ENCODE measurements at places on chromosomes 1 and 21.

DNA sequence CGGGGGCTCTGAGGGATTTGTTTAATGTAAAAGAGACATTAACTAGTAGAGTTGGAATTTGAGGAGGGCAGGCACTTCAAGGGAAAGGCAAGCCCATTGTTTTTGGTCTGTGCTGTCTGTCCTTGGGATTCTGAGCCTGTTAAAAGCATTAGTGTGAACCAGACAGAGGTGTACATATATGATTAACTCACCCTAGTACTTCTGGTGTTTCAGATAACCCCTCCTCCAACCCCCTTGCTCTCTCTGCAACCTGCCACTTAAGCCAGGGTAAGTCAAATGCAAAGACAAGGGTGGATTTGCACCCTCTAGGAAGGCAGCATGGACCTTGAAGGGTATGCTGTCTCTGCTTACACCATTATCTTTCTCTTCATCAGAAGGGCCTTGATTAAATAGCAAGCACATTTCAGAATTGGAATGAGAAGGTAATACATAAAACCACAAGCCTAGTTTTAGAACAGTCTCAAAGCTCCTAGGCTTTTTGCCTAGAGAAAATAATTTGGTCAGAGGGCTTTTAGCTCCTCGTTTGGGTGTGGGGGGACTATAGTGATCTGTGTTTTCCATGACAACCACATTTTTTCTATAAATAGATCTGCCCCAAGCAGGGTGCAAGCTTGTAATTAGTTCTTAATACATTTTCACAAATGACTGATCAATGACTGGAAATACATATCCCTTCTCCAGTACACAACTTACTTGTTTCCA, 120.7 kb upstream of the SGIP1 start:
- no peak for DNase-seq

- no peak for DNase-seq
Observed at GRCh38 chr1:160838888-160839287, 23.8 kb downstream of the CD244 start.

DNA sequence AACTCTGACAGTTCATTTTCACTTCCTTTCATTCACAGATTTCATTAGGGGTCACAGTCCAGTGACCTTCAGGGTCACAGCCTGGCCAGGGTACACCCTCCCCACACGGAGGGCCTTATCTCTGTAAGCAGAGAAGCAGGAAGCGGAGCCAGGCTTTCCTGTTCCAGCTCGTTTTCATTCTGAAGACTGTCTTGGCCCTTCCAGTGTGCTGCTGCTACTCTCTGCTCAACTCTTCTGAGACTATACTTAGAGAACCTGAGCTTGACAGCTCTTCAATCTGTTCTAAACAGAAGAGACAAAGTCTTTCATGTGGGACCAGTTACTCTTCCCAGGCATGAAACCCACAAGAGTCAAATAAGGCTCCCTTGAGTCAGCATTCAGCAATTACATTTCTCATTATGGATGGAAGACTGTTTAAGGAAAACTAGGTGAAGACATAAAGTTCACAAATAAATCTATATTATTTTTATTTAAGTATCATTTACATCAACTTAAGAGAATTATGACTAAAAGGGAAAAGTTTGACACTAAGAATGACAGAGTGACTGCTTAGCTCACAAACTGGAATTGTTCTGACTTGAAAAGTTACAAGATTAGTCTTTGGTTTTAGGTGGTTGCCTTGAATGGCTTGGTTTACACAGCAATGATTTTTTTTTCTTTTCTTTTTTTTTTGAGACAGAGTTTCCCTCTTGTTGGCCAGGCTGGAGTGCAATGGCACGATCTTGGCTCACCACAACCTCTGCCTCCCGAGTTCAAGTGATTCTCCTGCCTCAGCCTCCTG, 4.8 kb upstream of the TDRD10 start:
- no peak for DNase-seq

- no peak for DNase-seq
Observed at GRCh38 chr1:245008761-245009160, 144.4 kb upstream of the HNRNPU start.

DNA sequence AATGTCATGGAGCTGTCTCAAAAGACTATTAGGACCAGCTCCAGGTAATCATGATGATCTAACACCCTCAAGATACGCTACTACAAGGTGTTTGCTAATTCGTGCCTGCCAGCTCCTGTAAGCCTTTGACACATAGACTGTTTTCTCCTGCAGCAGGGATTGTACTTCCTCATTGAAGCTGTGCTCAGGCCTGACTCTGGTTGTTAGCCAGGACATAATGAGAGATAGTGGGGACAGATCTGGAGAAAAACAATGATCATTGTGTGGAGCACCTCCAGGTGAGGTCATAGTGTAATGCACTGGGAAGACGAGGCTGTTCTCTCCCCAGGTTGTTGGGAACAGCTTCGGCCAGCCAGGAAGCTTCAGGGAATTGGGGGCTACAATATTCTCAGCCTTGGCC, 94.6 kb downstream of the SETD4 start:
- DNase-seq = no peak

GRCh38 chr1:199113265-199113869, 474.5 kb downstream of the PTPRC start:
- no peak for DNase-seq

- DNase-seq = no peak
Observed at GRCh38 chr1:36457691-36458090, 6.5 kb downstream of the MRPS15 start.

DNA sequence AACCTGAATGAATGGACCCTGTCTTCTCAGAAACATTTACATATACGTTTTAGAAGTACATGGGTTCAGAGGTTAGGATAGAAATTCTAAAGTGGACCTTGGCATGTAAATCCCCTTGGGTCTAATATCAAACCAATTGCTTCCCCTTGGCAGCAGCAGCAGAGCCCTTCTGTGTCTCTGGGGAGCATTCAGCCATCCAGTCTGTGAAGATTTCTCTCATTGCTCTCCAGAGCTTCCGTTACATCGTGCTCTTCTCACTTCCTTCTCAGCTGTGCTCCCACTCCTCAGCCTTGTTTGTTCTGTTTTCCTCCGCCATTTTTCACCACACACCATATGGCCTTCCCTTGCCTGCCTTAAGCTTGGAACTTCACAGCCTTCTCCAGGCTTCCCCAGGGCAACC, 61.5 kb upstream of the ATP1B1 start:
- DNase-seq = no peak

DNA sequence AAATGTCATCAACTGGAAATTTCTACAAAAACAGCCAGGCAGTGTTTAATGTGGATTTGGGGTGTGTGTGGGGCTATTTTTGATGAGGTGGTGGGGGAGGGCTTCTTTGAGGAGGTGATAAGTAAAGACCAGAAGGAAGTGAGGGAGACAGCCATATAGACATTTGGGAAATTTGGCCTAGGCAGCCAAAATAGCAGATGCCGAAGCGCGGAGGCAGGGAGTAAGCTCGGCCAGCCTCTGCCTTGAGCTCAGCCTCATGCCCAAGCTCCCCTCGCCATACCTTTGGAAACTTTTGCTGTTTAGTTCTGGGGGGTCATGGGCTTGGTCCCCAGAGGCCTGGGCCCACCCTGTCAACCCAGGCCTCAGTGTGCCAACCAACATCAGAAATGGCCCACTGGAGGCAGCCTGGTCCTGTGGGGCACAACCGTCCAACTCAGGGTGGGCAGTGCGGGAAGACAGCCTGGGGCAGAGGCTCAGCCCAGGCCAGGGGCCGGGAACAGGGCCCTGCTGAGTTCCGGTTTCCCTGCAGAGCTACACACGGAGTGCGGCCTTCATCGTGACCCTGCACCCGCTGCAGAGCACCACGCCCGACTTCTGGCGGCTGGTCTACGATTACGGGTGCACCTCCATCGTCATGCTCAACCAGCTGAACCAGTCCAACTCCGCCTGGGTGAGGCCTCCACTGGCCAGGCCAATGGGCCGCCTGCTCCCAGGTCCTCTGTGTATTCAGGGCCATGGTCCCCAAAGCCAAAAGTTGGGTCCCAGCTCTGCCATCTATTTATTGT, 84.0 kb downstream of the PTPRU start:
- DNase-seq = no peak

- no peak for DNase-seq
Observed at GRCh38 chr1:114113411-114114184, 40.1 kb downstream of the SYT6 start.

GRCh38 chr21:14479241-14479786, 66.8 kb downstream of the SAMSN1 start:
- no peak for DNase-seq

DNA sequence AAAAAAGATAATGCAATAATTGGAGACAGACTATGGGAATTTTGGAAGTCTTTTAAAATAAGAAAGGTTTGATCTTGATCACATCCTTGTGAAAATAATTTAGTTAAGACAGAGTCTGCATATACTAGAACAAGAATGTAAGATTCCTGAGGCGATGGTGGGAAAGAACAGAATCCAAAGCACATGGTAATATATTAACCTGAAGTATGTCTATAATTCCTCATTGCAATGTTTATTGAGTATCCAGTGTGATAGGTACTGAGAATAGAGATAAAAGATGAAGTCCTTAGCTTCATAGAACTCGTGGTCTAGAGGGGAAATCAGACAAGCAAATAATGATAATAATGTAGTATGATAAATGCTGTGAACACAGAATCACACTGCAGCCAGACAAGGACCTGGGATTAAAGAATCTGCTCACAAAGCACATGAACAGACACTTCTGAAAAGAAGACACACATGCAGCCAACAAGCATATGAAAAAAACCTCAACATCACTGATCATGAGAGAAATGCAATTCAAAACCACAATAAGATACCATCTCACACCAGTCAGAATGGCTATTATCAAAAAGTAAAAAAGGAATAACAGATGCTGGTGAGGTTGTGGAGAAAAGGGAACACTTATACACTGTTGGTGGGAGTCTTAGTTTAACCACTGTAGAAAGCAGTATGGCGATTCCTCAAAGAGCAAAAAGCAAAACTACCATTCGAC, 6.9 kb upstream of the ANGPTL3 start:
- DNase-seq = no peak

- no peak for DNase-seq
Observed at GRCh38 chr1:201656311-201657032, 117.5 kb downstream of the NAV1 start.

DNA sequence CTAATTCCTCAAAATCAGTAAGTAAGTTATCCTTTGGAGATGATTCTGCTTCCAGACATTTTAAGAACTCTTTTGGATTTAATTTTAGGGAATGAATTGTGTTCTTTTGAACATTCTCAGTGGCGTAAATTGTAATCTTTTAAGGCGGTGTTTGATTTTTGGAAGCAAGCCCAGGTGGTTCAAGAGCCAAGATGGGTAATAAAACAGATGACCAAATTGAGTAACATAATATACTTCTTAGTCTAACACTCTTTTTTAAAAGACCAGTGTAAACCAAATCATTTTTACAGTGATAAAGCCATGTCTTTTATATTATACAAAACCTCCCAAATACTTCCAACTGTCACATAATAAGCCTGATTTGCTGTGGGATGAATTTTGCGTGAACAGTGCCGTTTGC, 133.8 kb downstream of the LRRC40 start:
- no peak for DNase-seq
